Stimulated activated effector memory CD8-positive, alpha-beta T cell treated with anti-CD3 and anti-CD28 coated beads, Interleukin-12 subunit alpha, Interleukin-12 subunit beta, amount 100 ng/mL, for 72 hours (primary cell): ENCODE measurements at places on chromosomes 2 and 18.

GRCh38 chr2:71941726-71942525 lies 205.7 kb downstream of the CYP26B1 start:
- DNase-seq = peak; percentile 28

GRCh38 chr2:168166902-168167510 lies 80.4 kb downstream of the STK39 start:
- DNase-seq = no peak

GRCh38 chr18:60021556-60021955 lies 121.8 kb downstream of the PMAIP1 start:
- no peak for DNase-seq

GRCh38 chr2:195016841-195017240 lies 640.2 kb upstream of the SLC39A10 start:
- DNase-seq = no peak

- DNase-seq = no peak
These were observed 909 bp downstream of the NFATC1 start for GRCh38 chr18:79396431-79397246.

DNA sequence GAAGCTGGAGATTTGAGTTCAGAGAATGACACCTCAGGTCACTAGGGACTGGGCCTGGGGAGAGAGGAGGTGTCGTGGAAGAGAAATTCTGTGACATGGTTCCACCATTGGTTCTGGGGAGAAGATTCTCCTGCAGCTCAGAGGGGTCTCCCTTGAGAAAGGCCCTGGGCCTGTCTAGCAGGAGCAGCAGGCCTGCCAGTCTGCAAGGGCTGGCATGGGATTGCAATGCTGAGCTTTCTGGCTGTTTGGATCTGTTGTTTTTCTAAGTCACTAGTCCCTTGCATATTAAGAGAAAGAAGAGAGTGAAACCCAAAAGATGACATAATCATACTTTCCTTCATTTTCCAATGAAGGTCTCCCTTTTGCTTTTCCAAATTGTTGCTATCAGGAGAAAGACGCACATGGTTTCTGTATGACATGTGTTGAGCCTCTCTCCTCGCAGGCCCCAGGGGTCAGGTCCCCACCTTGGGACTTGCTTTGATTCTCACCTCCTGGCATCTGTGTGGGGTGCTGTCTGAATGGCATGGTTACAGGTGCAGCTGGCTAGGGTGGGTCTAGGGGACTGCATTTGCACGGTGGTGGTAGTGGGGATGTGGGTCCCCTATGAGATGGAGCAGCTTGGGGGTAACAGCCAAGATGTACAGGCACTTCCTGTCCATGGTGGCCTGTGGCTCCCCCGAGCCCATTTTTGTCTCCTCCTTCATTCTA lies 117.8 kb downstream of the GLI2 start:
- DNase-seq = no peak

DNA sequence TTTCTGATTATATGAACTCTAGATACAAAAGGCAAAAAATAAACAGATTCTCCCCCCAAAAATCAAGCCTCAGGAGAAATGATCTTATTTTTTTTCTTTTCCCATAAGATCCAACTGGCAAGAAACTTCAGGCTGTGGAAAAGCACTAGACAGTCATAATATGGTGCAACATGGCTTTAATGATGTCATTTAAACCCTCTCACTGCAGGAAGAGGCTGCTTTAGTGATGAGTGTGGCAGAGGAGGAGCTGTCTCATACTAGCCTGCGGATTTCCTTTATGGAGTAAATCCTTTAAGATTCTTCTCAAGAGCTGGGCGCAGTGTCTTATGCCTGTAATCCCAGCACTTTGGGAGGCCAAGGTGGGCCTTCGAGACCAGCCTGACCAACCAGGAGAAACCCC lies 83.3 kb upstream of the CD28 start:
- no peak for DNase-seq

DNA sequence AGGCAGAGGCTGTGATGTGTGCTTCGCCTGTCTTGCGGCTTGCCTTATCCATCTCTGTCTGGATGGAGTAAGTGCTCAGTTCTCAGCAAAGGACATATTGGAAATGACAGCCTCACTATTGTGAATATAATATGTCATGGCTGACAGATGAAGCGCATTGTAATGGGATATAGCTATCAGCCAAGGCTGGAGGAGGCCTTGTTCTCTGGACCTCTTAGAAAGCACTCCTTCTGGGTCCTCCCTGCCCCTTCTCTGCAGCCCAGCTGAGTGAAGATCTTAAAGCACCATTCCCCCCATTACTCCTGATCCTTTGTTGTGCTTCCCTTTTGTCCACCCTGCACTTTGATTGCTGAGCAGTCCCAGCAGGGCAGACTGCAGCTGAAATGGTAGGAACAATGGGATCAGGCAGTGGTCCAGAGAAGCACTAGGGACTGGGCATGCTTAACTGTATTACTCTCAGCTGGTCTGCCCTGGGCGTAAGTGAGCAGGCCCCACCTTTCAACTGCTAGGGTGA lies 265.3 kb downstream of the SETBP1 start:
- DNase-seq = no peak

GRCh38 chr2:120768112-120769048 lies 32.7 kb downstream of the GLI2 start:
- DNase-seq = no peak

DNA sequence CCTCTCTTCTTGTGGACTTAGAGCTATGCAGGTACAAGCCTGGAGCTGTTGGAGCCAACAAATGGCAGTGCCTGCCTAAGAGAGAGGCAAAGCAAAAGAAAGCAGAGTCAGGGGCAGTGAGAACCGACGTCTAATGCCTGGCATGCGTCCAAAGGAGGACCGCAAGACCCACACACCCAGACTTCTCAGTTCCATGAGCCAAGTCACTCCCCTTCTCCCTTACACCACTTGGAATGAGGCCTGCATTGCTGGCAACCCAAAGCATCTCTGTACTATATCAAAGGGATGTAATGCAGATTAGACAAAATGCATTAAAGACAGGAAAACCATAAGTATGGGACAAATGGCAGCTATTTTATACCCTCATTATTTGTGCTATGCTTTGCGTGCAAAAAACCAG lies 49.9 kb upstream of the RNU4ATAC start:
- DNase-seq = no peak

GRCh38 chr2:12124790-12125189 lies 378.4 kb downstream of the LPIN1 start:
- DNase-seq = no peak

DNA sequence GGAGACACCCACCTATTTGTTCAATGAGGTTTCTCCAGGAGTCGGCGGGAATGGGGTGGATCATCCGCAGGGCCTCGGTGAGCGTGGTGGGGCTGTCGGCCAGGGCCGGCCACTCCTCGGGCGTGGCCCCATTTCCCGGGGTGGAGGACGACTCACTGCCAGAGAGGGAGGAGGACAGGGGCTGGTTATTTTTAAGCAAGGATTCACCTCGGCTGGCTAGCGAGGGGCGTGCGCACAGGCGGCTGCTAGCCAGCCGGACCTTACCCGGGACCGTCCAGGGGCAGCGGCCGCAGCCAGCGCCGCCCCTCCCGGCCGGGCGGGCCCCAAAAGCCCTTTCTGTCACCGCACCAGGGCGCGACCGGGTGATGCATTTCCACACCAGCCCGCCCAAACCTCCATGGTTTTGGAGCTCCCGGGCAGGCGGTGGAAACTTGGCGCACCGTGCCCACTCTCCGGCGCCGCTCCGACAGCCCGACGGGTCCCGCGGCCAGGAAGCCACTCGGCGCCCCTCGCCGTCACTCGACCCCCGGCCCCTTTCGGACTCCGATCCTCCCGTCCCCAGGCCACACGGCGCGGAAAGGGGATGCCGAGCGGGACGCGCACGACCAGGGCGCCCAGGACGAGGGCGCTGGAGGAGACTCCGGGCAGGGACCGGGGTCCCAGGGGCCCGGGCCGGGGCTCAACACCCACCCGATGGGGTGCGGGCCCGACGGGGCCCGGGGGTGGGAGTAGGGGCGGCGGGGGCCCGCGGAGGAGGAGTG lies 57.1 kb downstream of the SNORC start:
- no peak for DNase-seq

GRCh38 chr2:24010477-24011249 lies 778 bp downstream of the MFSD2B start:
- no peak for DNase-seq

DNA sequence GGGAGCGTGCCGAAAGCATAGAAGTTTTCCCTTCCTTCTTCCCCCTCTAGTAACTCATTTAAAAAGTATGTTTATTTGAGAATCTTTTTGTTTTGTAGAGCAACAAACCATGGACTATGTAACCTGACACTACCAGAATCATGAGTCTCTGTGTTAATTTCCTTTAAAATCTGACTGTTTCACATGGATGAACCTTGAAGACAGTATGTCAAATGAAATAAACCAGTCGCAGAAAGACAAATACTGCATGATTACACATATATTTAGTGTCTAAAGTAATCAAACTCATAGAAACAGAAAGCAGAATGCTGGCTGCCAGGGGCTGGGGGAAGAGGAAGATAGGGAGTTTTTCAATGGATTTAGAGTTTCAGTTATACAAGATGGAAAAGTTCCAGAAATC lies 32.3 kb downstream of the PTPN2 start:
- DNase-seq = no peak

- DNase-seq = peak; percentile 66
These were observed 23.5 kb upstream of the C18orf32 start for GRCh38 chr18:49510393-49511115.

DNA sequence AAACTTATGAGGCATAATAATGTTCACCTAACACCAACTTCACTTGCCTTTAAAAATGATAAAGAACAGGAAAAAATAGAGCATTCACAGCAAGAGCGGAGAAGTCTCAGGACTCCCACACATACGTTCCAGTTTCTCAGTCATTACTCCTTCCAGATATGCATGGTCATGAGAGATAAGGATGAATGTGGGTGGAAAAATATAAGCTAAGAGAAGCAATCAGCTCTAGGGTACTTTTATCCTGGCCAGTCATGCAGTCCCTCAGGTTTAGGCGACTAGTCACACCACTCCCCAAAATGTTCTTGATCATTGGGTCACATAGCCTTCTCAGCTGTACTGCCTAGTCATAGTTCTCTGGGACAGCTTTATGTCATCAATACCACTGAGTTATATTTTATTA lies 29.2 kb upstream of the CCDC178 start:
- no peak for DNase-seq

DNA sequence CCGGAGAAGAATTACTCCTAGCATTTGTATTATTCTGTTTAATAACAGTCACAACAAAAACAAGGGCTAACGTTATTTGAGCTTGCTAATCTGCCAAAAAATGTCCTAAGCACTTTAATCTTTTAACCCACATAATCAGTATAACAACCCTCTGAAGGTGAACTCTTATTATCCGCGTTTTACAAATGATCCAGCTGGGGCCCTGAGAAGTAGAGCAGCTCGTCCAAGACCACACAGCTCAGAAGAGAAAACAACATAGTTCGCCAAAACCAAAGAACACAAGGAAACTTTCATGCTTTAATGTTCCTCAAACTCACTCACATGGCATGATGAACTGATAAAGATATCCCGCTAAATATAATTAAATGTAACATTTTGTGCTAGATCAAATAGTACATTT lies 159.7 kb upstream of the ZNF236 start:
- DNase-seq = no peak

GRCh38 chr18:77013811-77014521 lies 118.6 kb downstream of the MBP start:
- no peak for DNase-seq

DNA sequence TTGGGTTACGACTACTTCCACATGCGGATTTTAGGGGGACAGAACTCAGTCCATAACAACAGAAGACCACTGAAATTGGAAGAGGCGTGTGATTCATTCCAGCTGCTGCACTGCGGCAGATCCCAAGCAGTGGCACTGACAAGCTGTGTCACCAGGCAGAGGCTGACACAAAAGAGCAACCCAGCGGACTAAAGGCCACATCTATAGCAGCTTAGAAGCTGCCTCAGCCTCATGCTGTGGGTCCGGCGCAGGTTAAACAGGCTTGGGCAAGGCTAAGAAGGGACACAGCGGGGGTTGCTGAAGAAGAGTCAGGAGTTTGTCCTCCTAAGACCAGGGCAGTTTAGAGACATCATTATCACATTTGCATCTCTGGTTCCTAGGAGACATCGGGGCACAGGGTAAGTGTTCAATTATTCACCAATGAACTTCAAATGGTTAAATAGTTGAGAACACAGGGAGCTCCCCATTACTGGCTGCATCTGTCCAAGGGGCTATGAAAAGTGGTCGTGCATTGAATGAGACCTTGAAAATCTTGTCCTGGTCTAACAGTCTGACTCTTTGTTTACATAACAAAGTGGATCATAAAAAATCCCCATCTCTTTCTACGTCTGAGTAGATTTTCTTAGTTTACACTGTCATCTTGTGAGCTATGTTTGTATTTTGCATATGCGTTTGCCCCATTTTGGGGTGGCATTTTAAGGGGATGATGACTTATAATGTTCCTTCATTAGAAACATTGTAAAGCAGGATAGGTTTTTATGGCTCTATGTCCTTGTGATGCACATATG lies 162.3 kb upstream of the TRIB2 start:
- no peak for DNase-seq

- DNase-seq = peak; percentile 68
These were observed 21.7 kb downstream of the BIN1 start for GRCh38 chr2:127085317-127085681.

- no peak for DNase-seq
These were observed 709.3 kb downstream of the DCDC2C start for GRCh38 chr2:4412637-4413187.

- DNase-seq = peak; percentile 39
These were observed 144.7 kb downstream of the ZNF516 start for GRCh38 chr18:76350134-76351025.

DNA sequence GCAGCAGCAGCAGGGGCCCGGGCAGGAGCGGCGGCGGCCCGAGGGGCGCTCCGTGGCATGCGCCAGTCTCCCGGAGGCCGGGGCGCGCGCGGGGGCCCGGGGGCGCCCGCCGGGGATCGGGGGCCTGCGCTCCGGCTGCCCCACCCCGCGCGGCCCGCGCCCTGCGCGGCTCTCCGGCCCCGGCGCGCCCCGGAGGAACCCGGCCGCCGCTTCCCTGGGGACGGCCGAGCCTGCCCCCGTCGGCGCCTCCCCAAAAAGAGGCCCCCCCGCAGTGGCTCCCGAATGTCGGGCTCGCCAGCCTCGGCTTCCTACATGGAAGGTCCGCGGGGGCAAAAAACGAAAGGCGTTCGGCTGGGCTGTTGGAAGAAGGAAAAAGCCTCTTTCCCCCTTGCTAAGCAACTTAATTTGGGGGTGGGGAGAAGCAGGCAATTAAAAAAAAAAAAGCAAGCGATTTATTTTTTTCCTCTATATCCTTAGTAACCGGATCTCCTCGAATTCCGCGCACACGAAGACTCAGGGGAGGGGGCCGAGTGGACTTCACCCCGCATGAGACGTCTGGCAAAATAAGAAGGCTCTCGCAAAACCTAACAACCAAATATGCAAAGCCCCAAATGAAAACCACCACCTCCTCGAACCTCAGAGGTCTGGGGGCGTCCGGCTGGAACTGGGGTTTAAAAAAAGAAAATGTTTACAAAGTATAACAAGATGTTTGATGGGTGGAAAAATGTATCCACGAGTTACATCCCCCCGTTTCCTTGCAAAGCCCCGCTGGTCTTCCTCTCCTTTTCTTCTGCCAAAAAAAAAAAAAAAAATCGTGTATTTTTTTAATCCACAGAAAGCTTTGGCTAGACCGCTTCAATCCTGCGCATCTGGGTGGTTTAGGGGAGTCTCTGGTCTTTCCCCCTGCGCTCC lies at the start of gene SMAD7:
SMAD7 (minus strand) TSS at position 430 of the 912 bp plus-strand sequence. CDS start 541 bp downstream, outside the sequence.
- no peak for DNase-seq
